Epithelial cell of alveolus of lung (primary cell): ENCODE measurements at places on chromosomes 12 and 14. TPM values are rescaled to one million over a fixed set of nuclear protein-coding genes. Genes with fewer than 3 reads are reported as not detected.

FOXA1 gene
- 2.1 and 2.7 TPM in 2 replicates for total RNA-seq

SMCO2 gene
- not detected in 2 replicates for total RNA-seq

CDH24 gene
- 5.8 and 12.5 TPM in 2 replicates for total RNA-seq

RND1 gene
- 3.4 TPM in 1 of 2 replicates, not detected in the other for total RNA-seq

LRIG3 gene
- total RNA-seq: 21.6 and 26.6 TPM in 2 replicates
